ENCODE measurements at places on chromosomes 16 and 17. TPM values are rescaled to one million over a fixed set of nuclear protein-coding genes. Genes with fewer than 3 reads are reported as not detected.

DNA sequence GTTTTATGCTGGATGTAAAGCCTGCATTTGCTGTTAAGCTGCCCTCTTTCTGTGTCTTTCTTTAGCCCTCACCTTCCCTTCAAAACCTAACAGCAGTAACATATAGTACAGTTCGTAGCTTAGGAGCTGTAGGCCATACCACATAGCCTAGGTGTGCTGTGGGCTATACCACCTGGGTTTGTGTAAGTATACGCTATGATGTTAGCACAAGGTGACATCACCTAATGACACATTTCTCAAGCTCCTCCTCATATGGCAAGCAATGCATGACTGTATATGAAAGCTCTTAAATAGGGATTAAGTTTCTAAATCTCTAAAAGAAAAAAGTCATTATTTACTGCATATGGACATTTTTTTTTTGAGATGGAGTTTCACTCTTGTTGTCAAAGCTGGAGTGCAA is 57.8 kb upstream of the TMEM97 start:
- no peak for DNase-seq

GRCh38 chr16:57720142-57720575 is 15.4 kb upstream of the KATNB1 start:
- DNase-seq, result no peak

The NPIPA8 gene
- total RNA-seq, result not detected

The NME1 gene
- total RNA-seq, result 349 TPM

DNA sequence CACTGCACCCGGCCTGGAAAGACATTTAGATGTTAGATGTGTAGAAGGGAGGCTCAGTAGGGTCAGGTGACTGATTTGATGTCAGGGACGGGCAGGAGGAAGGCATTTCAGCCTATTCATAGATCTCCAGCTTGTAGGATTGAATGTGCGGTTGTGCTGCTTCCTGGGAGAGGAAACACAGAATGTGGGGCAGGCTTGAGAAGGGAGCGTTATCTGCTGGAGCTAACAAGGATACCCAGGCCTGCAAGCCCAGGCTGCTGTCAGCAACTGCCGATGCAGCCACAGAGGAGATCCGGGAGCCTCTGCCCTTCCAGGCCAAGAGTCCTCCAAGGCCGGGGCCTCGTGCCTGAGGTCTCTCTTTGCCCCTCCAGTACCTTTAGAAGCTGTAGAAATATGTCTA is 205.6 kb downstream of the SPECC1 start:
- DNase-seq, result no peak

DNA sequence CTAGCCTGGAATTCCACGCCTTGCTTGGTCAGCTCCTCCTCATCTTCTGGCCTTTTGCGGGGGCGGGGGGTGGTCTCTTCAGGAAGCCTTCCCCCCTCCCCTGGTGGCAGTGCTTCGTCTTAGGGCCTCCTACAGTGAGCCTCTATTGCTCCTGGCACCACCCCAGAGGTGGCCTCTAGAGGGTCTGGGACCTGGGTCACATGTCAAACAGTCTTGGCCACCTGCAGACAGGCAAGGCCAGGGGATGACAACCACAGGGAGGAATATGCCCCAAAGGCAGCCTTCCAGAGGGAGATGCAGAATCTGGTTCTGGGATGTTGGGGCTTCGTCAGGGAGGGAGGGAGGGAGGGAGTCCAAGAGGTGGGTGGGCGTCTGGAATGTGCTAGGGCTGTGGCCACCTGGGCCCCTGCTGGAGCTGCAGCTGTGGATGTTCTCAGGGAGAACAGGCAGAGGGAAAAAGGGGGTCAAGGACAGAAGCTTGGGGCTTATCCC is 50.6 kb downstream of the SMPD3 start:
- DNase-seq, result no peak

The KRTAP4-9 gene
- total RNA-seq, result 0.58 TPM

- no peak for DNase-seq
These were observed 20.9 kb downstream of the HSD17B2 start for GRCh38 chr16:82055728-82056549.

- DNase-seq, result no peak
These were observed 151.8 kb downstream of the IRF8 start for GRCh38 chr16:86050591-86051367.

DNA sequence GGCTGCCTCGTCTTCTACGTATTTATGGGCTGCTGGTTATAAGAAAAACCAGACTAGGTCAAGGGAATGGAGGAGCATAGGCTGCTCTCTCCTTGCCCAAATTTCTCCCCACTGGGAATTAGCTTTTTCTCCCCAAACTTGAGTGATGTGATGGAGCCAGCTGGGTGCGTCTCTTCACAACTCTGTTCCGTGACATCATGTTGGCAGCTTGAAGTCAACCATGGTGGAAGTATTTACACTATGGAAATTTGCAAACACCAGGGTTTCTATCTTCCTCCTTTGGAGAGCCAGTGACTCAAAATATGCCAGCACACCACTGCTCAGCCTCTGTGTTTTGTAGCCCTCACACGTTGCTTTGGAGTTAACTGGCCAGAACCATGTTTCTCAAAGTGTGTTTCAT is 78.1 kb downstream of the OR1D5 start:
- DNase-seq, result no peak

DNA sequence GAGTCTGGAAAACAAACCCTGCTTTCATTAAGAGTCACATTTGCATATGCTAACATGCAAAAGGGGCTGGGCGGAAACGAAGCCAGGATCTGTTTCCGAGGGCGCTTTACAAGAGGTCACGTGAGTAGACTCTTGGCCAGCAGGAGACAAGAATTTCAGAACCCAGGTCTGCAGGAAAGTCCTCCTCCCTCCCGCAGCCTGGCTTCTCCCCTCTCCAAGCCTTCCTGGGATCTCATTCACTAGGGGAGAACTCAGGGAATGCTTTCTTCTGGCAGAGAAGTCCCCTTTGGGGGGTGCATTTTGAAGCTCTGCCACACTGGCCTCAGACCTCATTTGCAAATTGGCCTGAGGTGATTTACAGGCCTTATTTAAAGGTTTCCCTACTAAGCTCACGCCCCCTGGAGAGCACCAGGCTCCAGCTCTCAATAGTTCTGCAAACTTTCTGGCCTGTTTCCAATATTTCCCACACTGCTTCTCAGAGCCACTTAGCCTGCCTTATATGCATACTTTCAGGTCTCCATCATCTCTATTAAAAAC is 57.2 kb upstream of the CACNG5 start:
- no peak for DNase-seq

GRCh38 chr17:48933035-48933434 is 11.6 kb downstream of the SNF8 start:
- no peak for DNase-seq

GRCh38 chr16:11470676-11471415 is 115.9 kb downstream of the LITAF start:
- no peak for DNase-seq

DNA sequence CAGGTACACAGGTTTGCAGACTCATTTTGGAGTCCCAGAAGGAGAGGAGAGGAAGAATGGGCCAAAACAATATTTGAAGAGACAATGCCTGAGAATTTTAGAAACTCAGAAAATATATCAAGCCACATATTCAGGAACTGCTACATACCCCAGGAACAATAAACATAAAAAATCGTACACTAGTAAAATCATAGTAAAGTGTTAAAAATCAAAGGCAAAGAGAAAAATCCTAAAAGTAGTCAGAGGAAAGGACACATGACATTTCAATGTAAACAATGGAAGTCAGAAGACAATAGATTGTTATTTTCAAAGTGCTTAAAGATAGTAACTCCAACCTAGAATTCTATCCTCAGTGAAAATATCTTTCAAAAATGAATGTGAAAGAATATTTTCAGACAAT is 28.5 kb upstream of the NACA2 start:
- no peak for DNase-seq

- DNase-seq, result no peak
These were observed 13.2 kb upstream of the ATP2A3 start for GRCh38 chr17:3977387-3977786.

Measured in epithelial cell of proximal tubule (primary cell).